T1000 (cell line): ENCODE measurements at places on chromosomes 12 and 14.
A peak's percentile ranks its signal among the peaks of the same experiment; 100 is the strongest.

- peak; percentile 56 for DNase-seq
These were observed 75.3 kb upstream of the TMPO start for GRCh38 chr12:98439981-98440581.

DNA sequence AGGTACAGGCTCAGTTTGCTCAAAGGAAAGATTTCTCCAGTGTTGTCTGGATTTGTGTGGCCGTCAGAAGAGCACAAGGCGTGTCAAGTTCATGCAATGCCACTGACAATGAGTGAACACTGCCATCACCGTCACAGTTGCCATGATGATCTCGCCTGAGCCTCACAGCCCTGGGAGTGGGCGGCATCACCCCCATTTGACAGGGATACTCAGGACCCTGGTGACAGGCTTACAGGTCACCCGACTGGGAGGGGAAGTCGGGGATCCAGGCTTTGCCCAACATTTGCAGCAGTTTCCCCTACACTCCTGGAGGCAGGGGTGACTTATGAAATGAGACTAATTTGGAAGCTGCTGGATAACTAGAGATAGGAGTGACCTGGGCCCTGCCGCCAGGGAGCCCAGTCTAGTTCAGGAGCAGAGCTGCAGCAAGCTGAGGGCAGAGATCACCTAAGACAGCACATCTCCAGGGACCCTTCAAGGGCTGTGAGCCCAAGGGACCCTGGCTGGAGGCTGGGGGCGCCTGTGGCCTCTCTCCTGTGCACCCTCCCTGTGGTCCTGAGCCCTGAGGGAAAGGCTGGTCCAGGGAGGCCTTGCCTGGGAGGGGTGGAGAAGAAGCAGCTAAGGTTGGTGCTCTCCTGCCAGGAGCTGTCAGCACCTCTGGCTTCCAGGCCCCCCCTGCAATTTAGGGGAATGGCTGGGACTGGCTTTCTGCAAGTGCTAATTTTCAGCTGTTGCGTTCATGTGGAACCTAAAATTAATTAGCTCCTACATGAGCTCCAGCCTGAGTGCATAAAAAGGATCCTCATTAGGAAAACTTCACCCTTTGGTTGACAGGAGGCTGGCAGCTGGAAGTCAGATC lies 32.4 kb upstream of the BEGAIN start:
- no peak for DNase-seq

DNA sequence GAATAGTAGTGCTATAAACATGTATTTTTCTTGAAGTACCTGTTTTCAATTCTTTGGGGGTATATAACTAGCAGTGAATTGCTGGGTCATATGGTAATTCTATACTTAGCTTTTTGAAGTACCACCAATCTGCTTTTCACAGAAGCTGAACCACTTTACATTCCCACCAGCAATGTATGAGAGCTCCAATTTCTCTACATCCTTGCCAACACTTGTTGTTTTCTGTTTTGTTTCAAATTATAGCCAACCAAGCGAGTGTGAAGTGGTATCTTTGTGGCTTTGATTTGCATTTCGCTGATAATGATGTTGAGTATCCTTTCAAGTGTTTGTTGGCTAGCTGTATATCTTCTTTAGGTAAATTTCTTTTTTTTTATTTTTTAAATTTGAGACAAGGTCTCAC lies 95.7 kb downstream of the PAPLN start:
- DNase-seq: no peak

DNA sequence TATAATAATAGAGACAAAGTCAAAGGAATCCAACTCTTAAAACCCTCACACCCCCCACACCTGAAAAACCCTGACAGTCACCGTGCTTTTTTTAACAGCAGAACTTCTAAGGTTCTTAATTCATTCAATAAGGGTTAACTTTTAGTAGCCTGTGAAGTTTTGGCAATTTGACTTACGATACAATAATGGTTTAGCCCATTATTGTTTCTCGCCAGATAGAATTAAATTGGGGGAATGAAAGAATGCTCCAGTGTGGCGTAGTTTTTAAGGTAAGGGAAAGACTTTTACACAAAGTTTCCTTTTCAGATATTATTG lies 604 bp upstream of the MAGOHB start:
- no peak for DNase-seq

GRCh38 chr12:51449580-51450246 lies 25.1 kb downstream of the SLC4A8 start:
- no peak for DNase-seq

DNA sequence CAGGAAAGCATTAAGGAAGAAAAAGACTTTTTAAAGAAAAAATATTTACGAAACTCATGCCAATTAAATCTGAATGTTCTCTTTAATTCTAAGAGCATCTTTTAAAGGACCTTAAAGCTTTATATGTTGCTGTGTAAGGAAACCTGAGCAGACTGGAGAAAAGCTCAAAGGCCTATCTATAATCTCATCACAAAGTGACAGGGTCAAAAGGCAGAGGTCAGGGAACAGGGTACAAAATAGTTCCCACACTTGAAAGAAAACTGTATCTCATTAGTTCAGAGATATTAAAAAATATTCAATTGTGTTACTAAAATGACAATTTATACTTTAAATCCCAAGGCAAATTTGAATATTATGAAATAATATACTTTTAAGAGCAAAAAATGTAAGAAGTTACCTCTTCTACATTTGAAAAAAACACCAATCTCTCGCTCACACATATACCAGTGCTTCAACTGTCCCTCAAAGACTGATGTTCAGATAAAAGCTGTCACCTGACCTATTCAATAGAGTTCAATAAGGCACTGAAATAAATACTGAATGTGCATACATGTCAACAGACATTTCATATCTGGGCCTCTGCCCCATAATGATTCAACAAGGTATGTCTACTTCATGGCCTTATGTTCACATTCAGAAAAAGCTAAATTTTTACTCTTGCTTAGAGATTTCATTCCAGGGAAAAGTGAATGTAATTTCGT lies 17.9 kb downstream of the DENND5B start:
- DNase-seq: no peak

GRCh38 chr14:29821661-29822429 lies 105.8 kb downstream of the PRKD1 start:
- no peak for DNase-seq

GRCh38 chr14:105432657-105433056 lies 13.0 kb downstream of the MTA1 start:
- DNase-seq: no peak

- no peak for DNase-seq
These were observed 250.9 kb upstream of the OR4E1 start for GRCh38 chr14:21924479-21924878.

DNA sequence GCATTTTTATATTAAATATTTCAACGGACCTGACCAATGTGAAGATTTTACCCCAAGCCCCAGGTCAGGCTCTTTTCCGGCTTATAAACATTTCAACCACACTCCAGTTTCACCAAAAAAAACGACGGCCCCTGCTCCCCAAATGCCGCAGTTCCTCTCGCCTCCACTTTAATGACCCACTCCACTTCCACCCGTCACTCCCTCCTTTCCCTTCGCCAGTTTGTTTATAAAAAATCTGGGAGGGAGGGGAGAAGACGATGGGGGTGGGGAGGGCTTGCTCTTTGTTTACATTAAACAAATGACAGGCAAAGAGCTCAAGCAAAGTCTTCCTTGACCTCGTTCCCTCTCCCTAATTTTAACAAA lies 5.4 kb downstream of the SIX6 start:
- DNase-seq: no peak

DNA sequence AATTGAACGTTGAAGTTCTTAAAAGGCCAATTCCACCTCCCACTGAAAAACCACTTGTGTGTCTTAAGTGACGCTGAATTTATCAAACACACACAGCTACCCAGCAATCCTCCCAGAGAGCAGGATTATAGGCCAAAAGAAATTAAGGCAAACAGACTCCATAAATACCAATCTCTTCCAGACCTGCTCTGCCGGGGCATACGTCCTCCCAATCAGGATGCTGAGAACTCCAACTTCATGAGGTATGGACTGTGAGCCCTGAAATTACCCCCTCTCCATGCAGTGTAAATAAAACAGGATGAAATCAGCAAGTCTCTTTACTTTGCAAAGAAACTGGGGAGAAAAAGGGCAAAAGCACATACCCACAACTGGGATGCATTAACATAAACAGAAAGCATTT lies 265.2 kb downstream of the KSR2 start:
- DNase-seq: no peak

DNA sequence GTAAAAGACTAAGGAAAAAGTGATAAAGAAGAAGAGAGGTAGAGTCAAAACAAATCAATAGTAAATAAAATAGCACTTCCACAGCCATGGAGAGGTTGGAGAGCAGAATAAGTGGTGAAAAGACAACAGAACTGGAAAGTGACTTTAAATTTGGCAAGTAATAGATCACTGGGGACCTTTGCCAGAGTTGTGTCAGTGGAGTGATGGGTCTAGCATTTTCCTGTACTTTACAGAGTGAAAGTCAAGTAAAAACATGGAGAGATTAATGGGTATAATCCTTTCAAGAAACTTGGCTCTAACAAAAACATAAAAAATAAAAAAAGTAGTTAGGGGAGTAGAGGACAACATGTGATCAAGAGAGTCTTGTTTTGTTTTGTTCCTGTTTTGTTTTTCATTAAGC lies 502.2 kb upstream of the RPL10L start:
- DNase-seq: no peak

DNA sequence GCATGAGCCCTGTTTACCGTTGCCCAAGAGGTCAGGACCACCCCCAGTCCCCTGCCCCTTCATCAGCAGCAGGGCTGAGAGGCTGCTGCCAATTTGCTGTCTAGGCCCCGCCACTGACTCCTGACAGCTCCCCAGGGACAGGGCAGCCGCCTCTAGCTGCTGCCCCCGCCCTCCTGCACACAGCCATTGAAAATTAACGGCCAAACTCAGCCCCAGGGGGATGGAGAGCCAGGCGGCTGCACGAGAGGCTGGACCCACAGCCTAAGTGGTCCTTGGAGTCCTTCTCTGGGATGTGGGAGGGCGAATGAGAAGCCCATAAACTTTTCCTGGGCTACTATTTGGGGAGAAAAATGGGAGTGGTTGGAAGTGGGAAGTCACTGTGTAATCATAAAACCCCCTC lies 4.6 kb downstream of the FOXN4 start:
- no peak for DNase-seq

DNA sequence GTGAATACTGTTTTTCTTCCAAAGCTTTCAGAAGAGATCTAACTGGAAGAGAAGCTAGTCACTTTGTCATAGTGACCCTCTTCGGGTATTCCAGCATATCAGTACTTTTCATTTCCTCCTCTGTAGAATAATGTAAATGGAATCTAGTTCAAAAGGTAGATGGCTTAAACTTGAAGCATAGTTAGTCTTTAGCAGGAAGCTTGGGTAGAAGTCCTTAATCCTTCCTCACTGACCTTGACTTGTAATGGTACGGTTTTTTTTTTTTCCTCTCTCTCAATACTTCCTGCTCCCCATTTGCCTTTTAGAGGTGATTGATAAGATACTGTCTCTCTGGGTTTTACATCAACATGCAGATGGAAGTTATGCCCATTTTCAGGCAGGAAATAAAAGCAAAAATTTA lies 1.7 kb downstream of the FBXO34 start:
- DNase-seq: no peak

DNA sequence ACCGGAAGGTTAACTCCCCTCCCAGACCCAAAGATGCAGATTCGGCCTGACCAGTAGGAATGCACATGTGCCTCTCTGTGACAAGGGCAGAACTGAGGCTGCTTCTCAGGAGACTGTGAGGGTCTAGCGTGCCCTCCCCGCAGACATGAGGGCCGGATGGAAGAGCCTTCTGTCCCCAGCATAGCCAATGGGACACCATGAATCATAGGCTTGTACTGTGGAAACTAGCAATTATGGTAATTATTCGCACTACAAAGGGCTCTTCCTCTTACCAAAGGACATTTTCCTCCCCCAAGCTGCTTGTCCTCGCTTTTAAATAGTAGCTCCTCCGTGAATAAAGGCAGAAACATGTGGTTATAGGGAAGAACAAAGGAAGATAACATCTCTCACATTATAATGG lies 6.2 kb downstream of the COA8 start:
- no peak for DNase-seq

DNA sequence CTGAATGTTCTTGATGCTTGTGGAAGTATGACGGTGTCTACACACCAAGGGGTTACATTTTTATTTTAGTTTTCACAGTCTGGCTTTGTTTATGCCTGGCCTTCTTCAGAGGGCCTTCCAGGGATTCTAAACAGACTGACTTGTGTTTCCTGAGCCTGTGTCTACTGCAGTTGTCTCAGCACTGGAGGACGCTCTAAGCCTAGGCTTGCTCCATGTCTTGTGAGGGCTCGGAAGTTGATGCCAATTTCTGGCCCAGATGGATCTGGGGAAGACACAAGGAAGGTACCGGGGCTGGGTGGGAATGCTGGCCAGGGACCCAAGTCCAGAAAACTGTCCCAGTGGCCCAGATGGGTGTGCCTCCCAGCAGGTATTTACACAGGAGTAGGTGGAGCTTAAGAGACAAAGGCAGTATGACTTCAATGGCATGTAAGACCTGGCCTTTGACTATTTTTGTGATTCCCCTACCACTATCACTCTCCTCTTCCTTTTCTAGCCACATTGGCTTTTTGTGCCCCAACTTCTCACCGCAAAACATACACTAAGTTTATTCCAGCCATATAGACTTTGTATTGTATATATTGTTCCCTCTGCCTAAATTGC lies 56.9 kb downstream of the GPR137C start:
- no peak for DNase-seq

DNA sequence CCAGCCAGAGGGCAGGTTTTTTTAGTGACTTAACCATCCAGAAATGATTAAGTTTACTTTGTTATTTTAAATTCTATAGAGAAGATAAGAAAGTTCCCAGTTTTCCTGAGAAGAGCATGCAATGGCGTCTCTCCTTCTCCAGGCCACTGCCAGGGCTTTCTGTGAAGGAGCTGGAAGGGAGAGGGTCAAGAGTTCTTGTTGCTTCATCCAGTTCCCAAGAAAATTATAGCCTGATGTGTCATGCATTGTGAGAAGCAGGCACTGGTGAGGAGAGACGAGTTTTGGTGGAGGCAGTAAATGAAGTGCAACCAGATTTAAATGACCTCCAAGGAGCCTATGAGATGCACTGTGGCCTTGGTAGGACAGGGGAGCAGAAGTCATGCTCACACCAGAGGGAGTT lies 14.2 kb downstream of the ELK3 start:
- no peak for DNase-seq
